GM03348 (cell line): ENCODE measurements at places on chromosomes 11 and 22.

GRCh38 chr22:26418620-26419019 lies 10.4 kb upstream of the ASPHD2 start:
- no peak for DNase-seq

DNA sequence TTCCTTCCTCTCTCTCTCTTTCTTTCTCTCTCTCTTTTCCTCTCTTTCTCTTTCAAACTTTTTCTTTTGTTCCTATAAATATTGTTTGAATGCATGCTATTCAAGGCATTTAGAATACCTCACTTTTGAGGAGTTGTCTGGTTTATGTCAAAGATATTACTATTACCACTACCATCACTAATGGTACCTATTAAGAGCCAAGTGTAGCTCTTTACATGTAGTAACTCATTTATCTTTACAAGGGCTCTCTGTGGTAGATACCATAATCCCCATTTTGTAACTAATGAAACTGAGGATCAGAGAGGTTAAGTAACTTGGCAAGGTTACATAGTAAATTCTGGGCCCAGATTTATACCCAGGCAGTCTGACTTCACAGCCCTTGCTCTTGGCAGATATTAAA lies 116.0 kb downstream of the CSTPP1 start:
- no peak for DNase-seq

DNA sequence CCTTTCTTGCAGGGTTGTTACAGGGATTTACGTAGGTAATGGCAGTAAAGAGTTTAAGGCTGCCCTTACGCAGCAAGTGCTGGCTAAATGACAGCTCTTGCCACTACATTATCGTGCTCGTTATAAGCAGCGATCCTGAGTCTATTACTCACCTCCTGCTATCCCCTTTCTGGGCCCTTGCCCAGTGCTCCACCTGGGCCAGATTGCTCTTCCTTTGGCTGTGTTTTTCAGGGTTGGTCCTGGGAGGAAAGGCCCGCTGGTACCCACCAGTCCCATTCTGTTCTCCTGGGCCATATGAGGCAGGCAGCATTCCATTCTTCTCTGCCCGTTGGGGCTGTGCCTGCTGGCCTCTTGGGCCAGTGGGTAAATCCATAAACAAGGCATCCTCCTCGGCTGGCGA lies 87.5 kb downstream of the C11orf58 start:
- no peak for DNase-seq

DNA sequence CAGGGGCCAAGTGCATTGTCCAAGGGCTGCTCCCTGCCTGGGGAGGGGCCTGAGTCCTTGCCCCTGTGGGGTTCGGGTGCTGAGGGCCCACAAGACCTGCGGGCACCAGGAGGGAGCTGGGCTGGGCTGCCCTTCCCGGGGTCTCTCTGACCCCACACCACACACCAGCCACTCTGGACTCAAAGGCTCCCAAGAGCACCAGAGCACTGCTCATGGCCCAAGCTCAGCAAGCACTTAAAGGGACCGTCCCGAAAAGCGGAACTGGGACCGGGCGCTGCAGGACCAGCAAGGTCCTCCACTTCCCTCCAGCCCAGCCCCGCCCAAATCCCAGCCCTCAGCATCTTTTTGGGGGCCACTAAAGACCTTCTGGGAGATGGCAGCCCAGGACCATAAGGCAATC lies 5.3 kb downstream of the LSP1 start:
- DNase-seq = no peak

- DNase-seq = no peak
Measured at GRCh38 chr22:44131989-44132685, 48.6 kb upstream of the PARVG start.

DNA sequence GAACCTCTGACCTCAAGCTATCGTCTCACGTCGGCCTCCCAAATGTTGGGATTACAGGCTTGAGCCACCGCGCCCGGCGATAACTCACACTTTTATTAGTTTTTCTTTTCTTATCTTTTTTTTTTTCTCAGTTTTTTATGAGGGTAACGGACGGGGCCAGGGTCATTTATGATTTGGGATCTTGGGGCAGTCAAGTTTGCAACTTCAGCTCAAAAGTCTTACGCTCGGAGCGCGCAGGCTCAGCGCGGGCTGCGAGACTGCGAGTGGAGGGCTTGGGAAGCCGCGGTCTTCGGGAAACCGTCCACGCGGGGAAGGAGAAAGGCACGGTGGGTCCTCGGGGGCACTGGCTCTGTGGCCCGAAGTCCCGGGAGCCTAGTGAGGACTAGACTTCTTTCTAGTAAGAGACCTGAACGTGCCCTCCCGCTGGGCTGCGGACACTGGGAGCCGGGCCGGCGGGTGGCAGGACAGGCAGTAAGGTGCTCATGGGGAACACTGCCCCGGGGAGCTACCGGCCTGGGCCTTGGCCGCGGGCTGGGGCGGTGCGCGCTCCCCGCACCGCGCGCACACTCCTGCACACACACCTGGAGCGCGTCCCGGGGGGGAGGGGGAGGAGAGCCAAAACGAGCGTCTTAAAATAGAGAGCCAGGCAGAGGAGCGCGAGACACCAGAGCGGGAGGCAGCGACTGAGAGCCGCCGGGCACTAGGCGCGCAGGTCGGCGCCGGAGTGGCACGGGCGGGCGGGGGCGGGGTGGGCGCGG lies 476 bp upstream of the BARX2 start:
- DNase-seq = peak; percentile 37

DNA sequence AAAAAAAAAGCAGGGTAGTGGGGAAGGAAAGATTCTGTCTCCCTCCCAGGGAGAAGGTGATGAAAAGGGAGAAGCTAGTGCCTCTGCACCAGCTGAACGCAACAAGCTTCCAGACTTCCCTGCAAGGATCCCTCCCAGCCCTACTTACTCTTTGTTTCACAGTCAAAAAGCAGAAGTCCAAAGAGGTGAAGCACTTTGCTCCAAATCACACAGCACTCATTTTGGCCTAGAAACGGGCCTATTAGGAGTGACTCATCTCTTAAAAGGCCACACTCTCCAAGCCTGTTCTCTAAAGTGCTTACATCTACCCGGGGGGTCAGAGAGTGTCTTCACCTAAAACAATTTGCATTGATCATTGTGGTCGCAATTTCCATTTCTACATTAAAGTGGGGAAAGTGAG lies 17.7 kb upstream of the GRK3 start:
- DNase-seq = no peak
